Glutamatergic neuron (in vitro differentiated cells): ENCODE measurements at places on chromosomes 6 and 20. TPM values are rescaled to one million over a fixed set of nuclear protein-coding genes. Genes with fewer than 3 reads are reported as not detected.

DLL1 gene
- total RNA-seq, result 34.3 TPM

DNA sequence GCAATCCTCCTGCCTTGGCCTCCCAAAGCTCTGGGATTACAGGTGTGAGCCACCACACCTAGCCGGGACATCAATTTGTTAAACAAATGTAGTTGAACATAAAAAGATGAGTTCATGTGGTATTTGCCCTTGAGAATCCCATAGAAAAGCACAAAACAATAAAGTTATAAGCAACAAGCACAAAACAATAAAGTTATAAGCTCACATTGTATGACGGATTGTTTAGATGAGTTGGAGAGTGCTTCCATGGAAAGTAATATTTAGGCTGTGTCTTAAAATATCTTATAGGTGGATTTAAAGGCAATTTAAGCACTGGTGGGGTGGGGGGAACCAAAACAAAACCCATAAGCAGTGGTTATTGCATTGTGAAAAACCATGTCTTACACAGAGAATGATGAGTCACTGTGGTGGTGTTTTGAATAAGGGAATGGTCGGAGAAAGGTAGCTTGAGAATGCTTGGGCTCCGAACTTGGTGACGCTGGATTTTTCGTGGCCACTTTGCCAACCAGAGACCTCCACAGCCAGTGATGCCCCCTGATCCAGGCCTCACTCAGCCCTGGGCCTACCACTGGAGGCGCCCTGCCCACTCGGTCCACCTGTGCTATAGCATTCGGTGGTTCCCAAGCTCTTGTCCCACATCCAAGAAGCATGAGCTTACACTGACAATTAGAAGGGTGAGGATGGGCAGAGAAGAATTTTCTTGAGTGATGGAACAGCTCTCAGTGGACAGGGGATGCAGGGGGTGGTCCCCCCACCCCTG, 256.0 kb downstream of the CDKAL1 start:
- no peaks in the 10 kb centered on the region for H3K36me3 ChIP-seq
- no peak overlapping the region for H3K27ac ChIP-seq
- no peak for DNase-seq

DNA sequence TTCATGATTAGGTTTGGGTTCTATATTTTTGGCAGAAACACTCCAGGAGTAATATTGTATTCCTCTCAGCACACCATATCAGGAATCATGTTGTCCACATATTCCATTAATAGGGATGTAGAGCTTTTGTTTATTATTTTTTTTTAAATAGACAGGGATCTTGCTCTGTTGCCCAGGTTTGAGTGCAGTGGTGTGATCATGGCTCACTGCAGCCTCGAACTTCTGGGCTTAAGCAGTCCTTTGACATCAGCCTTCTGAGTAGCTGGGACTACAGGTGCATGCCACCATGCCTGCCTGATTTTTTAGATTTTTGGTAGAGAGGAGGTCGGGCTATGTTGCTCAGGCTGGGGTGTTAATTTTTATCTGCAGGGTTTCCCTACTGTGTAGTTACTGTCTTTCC, 12.0 kb downstream of the SCAF8 start:
- no peak overlapping the region for H3K4me3 ChIP-seq
- no peaks in the 10 kb centered on the region for H3K36me3 ChIP-seq
- peaks cover 18% of the 10 kb centered on the region for H3K4me1 ChIP-seq
- no peak for DNase-seq

DNA sequence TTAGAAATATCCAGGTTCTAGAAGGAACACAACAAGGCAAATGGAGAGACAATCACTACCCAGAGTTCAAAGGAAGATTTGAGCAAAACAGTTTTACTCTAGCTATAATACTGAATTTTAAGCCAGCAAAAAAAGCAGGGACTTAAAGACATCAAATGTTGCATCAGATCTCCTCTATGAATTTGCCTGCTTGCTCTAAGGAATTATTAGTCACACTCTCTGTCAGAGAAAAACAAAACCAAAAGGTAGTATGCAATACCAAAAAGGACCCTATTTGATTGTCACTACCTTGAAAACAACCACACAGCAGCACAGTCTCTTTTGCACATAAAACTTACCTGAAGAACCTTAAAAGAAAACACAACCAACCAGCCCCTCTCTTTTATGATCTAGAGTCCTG, 46.3 kb downstream of the BTBD9 start:
- no peaks in the 10 kb centered on the region for H3K4me1 ChIP-seq
- no peak overlapping the region for H3K4me3 ChIP-seq
- no peaks in the 10 kb centered on the region for H3K36me3 ChIP-seq
- H3K27ac ChIP-seq, result no peak overlapping the region
- DNase-seq, result no peak
- H3K27me3 ChIP-seq, result no peaks in the 10 kb centered on the region

DNA sequence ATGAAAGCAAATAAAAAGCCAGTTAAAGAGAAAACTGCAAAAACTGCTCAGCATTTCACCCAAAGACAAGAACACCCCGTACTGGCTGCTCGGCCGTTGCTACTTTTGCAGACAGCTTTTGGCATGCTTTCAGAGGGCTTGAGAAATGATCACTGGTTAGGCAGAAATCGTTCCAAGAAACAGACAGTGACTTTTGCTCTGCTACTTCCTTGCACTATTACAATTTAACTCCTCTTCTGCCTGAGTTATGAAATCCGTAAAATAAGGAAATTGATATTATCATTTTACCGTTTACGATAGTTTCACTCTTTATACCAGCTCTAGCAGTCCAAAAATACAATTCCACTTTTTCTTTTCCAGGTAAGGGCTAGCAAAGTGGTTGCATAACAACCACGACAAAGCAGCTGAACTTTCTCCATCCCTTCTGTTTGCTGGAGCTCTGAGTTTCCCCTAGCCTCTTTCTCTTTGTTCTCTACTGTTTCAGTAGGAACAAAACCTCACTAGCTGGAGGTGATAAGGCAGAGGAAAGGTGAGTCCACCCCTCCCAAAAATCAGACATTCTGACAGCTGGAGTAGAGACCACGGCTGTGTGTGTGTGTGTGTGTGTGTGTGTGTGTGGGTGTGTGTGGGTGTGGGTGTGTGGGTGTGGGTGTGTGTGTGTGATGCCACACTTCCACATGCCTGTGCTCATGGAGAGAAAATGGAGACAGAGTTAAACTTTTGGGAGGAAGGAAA, 191.8 kb upstream of the RREB1 start:
- H3K27ac ChIP-seq, result no peak overlapping the region
- H3K27me3 ChIP-seq, result peaks cover 1% of the 10 kb centered on the region
- no peak for DNase-seq
- peaks cover 7% of the 10 kb centered on the region for H3K36me3 ChIP-seq
- peaks cover 17% of the 10 kb centered on the region for H3K4me1 ChIP-seq
- H3K4me3 ChIP-seq, result no peak overlapping the region
